ENCODE measurements at places on chromosomes 12 and 14.

DNA sequence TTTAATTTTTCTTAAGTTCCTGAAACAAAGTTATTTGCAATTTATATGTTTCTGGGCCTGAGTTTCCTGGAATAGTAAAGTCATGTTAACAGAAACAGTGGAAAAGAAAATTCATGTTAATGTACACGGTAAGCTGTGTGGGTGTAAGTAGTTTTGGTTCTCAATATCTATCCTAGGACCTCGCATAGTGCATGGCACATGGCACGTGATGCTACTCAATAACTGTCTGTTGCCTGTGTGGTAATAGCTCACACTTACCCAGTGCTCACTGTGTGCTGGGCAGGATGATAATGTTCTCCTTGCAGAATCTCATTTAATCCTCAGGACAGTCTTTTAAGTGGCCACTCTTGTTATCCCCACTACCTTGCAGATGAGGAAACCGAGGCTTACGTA lies 100.7 kb downstream of the DUSP16 start:
- no peak for DNase-seq

- DNase-seq = no peak
Observed at GRCh38 chr12:120327593-120327992, at the start of gene PLA2G1B. TSS of gene PLA2G1B (minus strand) at chr12:120327779. CDS start at chr12:120327753, 26 bp downstream.

- DNase-seq = no peak
Observed at GRCh38 chr14:68947802-68948201, 31.3 kb downstream of the ACTN1 start.

DNA sequence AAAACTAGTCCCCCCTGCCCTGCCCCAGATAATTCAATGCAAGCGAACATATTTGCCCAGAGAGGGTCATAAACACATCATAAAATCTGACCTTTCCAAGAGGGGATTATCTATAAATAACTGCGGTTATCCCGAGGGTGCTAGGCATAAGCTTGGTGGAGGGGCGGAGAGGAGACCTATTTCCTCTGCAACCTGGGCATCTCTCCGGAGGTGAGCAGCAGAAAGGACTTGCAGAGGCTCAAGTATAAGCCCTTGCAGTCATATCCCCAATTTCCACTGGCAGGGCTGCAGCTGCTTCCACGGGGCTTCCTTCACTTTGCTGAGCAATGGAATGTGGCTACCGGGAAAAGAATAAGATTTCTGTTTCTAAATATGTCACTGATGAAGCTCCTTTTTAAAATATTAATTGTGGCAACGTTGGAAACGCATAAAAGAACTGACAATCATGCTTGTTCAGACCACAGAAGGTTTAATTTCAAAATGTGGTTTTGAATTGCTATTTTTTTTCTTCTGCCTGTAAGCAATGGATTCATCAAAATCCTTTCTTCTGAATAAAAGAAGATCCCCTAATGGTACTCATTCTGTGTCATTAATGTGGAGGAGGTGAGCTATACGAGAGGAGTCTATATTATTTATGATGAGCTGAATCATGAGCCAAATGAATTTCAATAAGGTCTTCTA lies 268.9 kb upstream of the ATP2B1 start:
- no peak for DNase-seq

DNA sequence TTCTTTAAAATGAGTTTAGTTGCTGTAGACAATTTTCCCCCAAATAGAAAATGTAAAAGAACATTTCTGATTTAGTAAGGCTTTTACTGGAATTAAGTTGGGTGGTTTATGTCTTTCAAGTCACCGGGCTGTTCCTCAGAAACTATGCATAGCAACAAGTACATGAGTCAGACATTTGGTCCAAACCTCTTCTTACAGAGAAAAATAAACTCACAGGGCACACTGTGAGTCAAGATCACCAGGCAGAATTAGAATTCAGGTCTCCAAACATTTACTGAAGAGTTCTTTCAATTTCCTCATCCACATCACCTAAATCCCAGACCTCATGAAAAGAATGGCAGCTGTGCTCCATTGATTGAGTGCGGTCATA lies 476.1 kb upstream of the SOX5 start:
- no peak for DNase-seq

DNA sequence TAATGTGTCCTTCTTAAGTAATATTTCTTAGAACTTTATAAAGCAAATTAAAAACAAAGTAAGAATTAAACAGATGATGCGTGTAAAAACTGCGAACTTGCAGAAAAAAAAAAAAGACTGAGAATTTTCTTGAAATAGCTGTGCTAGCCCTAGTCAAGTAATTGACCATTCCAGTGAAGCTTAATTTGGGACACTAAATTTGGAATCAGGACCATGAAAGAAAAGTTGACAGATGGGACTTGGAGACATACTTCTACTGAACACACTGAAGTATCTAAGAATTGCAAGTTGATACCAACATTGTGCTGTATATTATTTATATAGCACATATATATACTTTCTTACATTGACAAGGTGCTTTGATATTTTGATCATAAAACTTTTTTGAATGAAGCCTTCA lies 386.6 kb downstream of the KCNH5 start:
- DNase-seq = no peak

DNA sequence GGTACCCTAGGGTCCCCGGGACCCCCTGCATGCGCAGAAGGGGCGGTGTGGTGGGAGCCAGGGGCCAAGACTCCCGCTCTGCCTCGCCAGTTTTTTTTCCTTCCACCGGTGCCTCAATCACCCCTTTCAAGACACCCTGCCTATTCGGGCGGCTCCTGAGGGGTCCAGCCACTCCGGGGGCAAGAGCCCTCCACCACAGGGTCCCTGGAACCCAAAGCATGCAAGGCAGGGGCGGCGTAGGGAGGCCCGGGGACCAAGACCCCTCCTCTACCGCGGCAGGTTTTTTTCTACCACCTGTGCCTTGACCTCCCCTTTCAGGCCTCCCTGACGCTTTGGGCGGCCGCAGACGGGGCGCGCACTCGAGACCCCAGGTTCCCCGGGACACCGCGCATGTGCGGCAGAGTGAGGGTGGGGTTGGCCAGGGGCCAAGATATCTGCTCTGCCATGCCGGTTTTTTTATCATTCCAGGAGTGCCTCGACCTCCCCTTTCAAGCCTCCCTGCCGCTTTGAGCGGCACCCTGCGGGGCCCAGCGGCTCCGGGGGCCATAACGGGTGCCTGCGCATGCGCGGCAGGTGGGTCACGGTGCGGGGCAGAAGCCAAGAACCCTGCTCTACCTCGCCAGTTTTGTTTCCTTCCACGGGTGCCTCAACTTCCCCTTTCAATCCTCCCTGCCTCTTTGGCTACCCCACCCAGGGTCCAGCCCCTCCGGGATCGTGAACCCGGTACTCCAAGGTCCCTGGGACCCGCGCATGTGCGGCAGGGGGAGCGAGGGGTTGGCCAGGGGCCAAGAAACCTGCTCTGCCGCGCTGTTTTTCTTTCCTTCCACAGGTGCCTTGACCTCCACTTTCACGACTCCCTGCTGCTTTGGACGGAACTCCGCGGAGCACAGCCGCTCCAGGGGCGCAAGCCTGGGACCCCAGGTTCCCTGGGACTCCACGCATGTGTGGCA lies 328.1 kb downstream of the ALG10 start:
- no peak for DNase-seq

- no peak for DNase-seq
Observed at GRCh38 chr12:68361953-68362352, 29.8 kb upstream of the MDM1 start.

DNA sequence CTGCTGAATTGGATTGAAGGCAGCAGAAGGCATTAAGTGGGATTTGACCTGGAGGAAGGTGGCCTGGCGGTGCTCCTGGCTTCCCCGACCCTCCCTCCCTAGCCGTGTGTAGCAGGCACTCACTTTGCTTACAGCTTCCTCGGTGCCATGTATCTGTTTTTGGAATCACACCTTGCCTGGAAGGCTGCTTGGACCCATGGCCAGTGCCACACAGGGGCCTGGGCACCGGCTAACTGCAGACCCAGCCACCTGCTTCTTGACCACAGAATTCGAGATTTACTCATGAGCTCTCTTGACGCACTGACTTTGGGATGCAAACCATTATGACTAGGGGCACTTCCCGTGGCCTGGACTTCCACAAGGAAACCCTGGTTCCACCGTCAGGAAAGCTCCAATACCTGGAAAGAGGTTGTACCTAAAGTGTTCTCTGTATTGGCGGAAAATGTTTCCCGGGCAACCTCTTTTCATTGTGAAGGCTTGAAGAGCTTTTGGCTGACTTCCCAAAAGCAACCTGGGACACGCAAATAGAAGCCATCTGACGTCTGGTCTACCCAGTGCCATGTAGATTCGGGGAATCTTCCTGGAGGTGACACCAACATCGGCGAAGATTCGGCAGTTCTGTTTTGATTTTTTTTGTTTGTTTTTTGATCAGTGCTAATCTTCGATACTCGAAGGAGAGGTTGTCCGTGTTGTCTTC lies 125.6 kb upstream of the RTL1 start:
- DNase-seq = no peak

- DNase-seq = no peak
Observed at GRCh38 chr14:101797856-101798255, 36.3 kb downstream of the PPP2R5C start.

- DNase-seq = no peak
Observed at GRCh38 chr12:592024-592505, 71.2 kb downstream of the NINJ2 start.

- no peak for DNase-seq
Observed at GRCh38 chr14:36438883-36439282, 81.1 kb downstream of the NKX2-1 start.

DNA sequence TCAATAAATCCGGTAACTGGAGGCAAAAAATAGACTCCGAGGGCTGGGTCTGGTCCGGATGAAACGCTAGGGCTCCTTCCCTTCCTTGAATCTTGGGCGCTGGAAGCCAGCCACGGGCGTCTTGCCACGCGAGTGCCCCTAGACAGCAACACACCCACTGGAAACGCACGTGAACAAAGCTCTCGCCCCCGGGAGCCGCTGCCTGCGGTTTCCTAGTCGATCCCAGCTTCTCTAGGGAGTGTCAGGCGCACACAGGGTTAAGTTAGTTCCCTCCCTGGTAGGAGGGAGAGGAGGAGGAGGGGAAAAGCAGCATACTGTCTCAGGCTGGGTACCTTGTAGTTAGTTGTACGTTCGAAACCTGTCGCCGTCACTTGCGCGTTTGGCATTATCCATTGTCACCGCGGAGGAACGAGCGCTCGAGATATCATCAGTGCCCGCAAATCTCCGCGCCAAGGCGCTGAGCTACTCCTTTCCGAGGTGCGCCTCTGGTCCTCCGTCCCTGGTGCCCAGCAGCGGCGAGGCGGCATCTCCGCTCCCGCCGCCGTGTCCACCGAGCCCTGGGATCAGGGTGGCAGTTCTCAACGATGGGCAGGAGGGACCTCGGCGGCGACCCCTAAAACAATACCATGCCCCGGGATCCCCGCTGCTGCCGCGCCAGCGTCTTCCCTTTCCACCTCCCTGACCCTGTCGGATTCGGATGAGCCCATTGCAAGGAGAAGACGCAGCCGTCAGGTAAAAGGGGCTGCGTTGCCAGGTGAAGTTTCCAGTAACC lies at the start of gene FLRT2:
FLRT2 (plus strand) TSS at position 342 of the 772 bp plus-strand sequence. CDS start 91,371 bp downstream, outside the sequence.
- no peak for DNase-seq

GRCh38 chr12:119681728-119682638 lies 14.1 kb downstream of the PRKAB1 start:
- no peak for DNase-seq

DNA sequence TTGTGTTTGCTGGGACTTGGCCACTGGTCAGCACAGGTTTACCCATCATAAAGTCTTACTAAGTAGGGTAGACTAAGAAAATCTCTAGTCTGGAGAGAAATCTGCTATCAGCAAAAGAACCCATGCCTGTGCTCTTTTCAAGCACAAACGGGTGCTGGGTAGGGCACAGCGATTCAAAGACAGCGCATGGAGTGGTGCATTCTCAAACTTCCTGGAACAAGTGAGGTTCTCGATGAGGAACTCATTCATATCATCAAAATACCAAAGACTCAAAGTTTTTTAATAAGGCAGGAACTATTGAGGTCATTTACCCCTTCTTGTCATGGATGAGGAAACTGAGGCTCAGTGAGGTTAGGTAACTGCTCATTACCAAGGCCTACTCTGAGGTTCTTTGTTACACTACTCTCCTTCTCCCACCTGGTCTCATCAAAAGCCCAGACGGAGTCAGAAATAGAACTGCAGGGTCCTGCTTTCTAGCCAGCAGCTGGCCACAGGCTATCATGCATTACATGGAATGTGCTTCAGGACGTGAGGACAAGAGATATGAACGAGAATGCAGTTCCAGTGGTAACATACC lies 390.3 kb downstream of the ZFP36L1 start:
- no peak for DNase-seq

Measured in GM18507 (cell line).